ENCODE measurements at places on chromosomes 1 and 21.

GRCh38 chr1:58789322-58789856, 5.5 kb upstream of the JUN start:
- no peak for DNase-seq

DNA sequence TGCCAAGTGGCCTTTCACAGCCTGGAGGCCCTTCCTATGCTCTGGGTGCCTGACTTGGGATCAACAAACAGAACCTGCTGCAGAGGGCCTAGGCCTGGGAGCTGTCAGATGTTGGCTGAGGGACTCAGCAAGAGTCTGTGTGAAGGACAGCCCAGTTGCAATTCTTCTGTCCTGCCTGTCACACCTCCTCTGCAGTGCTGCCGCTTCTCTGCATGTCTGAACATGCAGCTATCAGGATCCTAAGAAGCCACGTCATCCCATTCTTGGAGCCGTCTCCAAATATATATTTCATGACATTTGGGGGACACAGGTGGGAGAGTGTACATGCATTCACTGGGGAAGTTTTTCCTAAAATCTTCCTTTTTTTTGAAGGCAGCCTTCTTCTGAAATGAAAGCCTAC, 8.6 kb downstream of the FCAMR start:
- no peak for DNase-seq

DNA sequence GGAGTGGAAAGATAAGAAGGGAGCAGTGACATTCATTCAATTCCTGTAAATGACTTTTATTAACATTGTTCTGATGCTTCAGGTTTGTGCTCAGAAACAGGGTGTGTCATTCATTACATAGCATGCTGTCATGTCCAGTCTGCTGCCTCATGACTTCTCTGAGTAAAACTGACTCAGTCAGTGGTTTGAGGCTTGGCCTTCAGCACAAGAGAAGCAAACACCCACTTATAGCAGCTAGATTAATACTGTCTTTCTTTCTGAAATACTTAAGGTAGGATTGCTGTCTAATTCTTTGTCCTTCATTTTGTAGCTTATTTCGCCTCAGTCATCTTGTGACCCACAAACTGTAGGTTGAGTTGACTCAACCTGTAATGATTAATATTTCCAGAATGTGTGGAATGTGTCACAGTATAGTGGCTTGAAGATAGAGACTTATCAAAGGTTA, 32.9 kb downstream of the RASAL2 start:
- no peak for DNase-seq

DNA sequence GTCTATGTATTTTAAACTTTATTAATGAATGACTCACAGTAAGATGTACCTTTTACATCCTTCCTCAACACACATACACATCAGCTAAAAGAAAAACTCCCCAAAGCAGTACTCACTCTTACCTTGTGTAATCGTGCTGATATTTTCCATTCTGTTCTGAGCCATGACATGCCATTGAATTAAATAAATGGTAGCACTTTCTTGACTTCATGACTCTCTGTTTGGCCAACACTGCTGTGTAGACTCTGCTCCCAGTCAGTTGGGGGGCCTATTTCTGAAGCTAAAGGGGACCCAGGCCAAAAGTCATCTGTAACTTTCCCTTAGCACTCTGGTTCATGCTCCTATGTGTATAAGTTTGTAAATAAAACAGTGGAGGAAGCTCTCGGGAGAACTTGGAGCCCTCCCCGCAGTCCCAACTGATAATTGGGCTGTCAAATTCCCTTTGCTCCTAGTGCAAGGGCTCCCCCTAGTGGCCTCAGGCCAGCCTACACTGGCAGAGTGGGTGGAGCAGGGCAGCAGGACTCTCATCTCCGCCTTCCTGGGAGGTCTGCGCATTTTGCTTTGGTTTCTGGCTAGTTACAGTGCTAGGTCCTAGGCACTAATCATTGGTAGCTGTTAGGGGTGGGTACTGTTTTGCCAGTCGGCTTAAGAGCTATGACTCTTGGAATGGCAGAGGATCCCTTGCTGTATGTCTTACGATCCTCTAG, 1.7 kb upstream of the FYB2 start:
- DNase-seq: peak; percentile 89

DNA sequence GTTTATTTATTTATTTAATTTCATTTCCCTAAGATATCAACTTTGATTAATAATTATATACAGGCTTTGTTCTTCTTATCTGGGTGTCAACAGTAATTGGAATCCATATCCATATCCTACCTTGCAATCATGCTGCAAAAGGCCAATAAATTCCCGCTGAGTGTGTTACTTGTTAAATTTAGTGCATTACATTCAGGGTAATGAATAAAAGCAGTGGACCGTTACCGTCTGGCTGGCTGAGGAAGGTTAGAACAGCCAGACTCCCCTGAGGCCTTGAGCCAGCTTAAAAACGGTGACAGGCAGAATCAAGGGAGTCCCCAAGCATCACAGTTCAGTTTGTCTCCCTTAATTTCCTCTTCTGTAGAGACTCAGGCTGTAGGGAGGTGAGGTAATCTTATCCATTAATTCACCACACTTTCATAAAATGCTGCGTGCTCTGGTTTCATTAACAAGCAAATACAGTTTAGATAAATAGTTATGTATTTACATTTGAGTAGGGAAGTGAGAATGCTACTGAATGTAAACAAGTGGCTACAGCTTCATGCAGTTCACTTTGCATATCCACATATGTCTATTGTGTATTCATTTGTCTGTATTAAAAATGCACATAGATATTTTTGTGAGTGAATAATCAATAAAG, 888.2 kb upstream of the CXADR start:
- no peak for DNase-seq

DNA sequence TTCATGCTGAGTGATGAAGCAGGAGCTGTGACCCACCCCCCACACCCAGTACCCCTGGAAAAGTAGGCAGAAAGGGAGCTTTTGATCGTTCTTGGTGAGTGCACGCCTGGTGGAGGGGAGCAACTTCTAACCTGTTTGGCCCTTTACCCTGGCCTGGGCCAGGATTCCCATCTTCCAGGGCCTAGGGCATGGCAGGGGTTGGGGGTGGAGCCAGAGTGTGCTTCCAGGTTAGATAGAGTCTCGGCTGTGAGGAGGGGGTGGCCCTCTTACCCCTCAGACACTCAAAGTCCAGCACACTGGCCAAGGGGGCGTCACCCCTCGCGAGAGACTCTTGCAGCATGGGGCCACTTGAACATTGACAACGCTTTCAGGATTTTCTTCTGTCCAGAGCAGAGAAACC, 236.6 kb downstream of the GRIK3 start:
- no peak for DNase-seq

DNA sequence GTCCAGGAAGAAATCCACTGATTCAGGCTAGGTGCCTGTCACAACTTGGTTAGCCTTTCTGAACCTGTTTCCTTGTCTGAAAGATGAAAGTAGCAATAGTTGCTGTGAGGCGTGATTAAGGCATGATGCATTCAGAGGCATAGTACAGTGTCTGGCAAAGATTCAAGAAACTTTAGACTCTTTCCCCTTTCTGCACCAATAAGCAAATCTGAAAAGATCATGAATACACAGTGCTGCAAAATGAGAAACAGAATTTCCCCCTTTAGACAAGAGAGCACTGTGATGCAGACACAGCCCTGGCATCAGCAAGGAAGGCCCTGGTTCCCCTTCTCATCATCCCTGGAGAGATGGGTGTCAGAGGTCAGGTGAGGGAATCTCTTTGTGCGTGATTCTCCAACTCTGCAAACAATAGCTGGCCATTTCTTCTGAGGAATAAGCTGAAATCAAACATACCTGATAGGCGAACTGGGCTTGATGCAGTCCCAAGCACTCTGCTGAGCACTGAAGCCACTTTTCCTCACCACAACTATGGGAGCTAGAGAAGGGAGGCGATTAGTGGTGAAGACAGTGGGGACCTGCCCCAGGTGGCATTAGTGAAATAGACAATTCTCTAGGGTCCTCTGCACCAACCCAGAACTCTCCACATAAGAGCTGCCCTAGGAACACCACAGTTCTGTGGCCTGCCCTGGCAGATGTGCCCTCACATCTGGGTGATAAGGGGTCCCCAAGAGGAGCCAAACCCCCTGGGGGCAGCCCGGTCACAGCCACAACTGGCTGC, 41.7 kb downstream of the ITPKB start:
- no peak for DNase-seq

GRCh38 chr1:61101536-61101935, 19.2 kb downstream of the NFIA start:
- DNase-seq: no peak

DNA sequence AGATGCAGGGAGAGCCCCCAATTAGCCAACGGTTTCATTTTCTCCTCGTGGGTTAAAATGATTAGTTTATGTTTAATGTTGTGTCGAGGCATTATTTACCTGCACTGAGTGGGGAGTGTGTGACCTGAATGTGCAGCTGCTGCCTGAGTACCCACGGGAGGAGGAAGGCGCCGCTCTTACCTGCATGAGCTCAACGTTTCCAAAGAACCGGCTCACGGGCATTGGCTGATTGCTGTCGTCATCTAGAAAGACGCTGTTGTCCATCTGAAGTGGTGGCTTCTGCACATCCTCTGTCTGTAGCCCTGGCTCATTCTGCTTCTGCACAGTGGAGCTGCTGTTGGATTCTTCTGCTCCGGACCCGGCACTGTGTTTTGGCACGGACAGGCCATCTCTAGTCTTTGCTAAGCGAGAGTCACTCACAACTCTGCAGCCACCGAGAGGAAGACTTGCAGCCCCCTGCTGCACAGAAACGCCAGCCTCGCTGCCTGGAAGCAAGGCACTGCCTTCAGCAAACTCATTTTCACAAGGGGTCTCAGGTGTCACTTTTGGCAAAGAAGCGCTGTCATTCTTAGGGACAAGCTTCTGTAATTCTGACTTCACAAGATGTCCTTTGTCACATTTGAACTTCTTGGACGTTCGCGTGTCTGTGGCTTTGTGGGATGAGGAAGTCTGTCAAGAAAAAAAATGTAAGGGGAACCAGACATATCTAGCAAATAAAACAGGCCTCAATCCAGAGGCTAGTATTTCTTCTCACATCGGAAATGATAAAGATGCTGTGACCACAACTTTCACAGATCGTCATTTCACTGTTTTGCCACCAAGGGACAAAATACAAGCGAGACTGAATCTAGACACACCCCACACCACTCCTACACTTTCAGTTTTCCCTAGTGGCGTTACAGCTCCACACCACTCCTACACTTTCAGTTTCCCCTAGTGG, 9.4 kb downstream of the C1orf174 start:
- DNase-seq: no peak

DNA sequence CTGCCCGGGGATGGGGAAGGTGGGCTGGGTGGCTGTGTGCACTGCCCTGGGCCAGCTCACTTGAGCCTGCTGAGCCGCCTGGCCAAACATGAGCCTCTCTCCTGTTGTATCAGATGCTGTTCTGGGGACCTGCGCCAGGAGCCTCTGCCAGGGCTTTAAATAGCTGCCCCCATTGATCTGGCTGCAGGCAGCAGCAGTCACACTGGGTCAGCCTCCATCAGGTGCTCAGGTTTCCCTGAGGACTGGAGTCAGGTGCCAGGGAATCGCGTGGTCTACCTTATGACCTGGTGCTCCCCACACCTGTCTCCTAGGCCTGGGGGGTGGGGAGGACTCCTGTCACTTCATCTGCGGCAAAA, 700 bp upstream of the CCDC28B start:
- no peak for DNase-seq

DNA sequence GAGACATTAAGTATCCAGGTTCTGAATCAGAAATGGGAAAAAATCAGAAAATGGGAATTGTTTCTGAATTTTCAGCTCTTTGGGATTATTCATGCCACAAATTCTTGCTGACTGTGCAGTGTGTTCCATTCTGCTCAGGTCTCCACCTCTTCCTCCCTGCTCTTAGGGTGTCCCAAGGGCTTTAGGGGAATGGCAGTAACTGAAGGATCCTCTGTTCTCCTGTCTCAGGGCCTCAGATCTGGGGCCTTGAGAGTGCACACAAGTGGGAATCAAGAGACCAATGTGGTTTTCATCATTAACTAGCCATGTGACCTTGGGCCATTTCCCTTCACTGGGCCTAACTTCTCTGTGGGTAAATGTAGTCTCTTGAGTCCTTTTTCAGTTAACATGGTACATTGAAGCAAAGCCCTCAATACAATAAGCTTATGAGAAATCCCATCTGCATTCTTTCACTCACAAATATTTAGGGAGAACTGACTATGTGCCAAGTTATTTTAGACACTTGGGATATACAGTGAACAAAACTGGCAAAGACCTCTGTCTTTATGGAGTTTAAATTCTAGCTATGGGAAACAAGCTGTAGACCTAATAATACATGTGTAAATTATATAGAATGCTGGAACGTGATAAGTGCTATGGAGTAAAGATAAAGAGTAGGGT, 75.7 kb upstream of the SPATA6 start:
- DNase-seq: no peak

GRCh38 chr1:13828454-13829151, 128.6 kb downstream of the PRDM2 start:
- no peak for DNase-seq

DNA sequence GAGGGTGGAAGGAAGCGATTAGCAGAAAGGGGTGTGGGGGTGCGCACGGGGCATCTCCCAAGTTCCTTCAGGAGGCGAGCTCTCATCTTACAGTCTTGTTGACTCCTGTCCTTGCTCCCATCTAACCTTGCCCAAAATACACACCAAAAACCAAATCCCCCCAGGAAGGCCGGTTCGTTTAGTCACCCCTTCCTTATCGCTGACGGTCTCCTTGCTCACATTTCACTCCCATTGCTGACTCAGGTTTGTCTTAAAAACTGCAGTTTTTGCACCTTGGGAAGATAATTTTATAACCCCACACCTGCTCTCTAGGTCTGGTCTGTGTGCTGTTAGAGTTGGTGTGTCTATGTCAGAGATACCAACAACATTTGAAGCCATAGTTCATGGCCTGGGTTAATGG, 68.1 kb upstream of the F3 start:
- DNase-seq: no peak

DNA sequence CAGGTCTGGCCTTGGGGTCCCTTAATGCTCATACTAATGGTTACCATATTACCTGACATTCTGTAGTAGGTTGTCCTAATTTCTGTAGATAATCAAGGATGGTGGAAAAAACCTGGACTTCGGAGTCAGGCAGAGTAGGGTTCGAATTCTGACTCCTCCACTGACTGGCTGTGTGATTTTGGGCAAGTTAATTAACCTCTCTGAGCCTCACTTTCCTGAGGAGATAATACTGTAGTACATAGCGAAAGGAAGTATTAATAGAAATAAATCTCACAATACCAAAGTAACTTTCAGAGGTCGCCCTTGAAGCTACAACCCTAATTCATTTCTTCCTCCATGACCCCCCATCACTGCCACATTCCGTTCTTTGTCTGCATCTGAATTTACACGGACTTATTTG, 72.9 kb downstream of the KCNN3 start:
- no peak for DNase-seq

DNA sequence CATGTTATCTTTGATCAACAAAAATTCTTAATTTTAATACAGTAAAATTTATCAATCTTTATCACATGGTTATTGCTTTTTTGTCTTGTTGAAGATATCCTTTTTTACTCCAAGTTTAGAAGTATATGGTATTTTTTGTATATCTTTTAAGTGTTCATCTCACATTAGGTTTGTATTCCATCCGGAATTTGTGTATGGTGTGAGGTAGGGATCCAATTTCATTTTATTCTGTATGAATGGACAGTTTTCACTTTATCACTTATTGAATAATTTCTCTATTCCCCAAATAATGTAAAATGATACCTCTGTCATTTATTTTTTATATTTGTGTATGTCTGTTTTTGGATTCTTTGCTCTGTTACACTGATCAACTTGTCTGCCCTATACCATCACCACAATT, 25.3 kb downstream of the NFIA start:
- no peak for DNase-seq

Data from omental fat pad (tissue), 4 donors.